ENCODE measurements at places on chromosomes 13 and 19. TPM values are rescaled to one million over a fixed set of nuclear protein-coding genes. Genes with fewer than 3 reads are reported as not detected.

- peaks cover 46% of the 10 kb centered on the region for H3K4me1 ChIP-seq
- H3K27me3 ChIP-seq, result no peaks in the 10 kb centered on the region
- peak overlapping the region; percentile 83 for H3K27ac ChIP-seq
- peak overlapping the region; percentile 50 for H3K4me3 ChIP-seq
Measured at GRCh38 chr13:110138700-110139036, 168.3 kb downstream of the COL4A1 start.

DNA sequence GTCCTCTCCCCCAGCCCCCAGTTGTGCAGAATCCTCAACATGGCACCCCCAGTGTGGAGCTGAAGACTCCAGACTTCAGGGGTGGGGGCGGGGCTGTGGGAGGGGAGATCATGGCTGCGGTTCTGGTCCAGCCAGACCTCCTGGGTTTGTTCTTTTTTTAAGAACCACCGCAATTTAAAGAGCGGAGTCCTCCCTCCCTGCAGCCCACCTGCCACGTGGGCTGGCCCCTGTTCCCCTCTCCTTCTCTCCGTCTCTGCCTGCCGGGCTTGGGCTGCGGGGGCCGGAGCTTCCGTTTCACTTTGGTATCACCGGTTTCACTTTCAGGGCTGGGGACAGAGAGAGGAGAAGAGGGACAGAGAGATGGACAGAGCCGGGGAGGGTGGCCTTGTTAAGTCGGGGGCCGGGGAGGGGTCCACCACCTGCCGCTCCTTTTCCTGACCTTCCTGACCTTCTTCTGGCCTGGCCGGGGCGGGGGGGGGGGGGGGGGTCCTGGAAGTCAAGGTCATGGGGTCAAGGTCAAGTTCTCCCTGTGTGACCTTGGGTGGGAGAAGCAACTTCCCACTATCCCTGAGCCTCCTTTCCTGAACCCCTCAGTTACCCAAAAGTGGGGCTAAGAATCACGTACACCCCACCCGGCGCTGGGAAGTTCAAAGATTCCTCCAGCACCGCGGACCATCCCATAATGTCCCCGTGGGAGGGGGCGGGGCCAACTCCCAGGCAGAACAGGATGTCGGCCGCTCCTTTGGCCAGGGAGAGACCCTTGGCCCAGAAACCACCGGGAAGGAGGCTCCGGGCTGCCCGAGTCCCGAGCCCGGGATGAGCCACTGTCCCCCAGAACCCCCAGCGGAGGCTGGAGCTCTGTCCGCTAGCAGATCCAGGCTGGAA lies 11.3 kb upstream of the ZBTB7A start:
- H3K4me3 ChIP-seq, result peak overlapping the region; percentile 61
- peak overlapping the region; percentile 36 for H3K27ac ChIP-seq
- no peaks in the 10 kb centered on the region for H3K27me3 ChIP-seq
- no peak for DNase-seq
- H3K4me1 ChIP-seq, result peaks cover 5% of the 10 kb centered on the region

DNA sequence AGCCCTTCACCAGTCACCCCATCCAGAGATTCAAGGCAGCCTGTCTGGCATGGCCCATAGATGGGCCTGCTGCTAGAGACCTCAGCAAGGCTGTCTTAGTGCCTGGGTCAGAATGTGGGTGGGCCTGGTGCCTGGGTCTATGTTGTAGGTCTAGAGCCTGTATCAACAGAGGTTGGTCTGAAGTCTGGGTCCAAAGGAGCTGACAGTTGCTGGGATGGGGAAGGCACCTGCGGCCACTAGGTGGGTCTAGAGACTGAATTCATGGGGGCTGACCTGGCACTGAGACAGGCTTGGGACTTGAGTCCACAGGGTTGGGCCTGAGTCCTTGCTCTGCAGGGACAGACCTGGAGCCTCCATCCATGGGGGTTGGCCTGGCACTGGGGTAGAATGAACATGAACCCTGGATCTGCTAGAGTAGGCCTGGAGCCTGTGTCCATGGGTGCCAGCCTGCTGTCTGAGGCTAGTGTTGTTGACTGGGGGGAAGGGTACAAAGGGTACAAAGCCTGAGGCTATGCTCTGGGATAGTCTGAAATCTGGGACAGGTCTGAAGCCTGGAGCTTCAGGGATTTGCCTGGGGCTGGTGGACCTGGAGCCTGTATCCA lies 516.8 kb downstream of the OLFM4 start:
- no peak overlapping the region for H3K27ac ChIP-seq
- H3K4me3 ChIP-seq, result no peak overlapping the region
- H3K27me3 ChIP-seq, result no peaks in the 10 kb centered on the region
- H3K36me3 ChIP-seq, result no peaks in the 10 kb centered on the region
- DNase-seq, result peak; percentile 78

DNA sequence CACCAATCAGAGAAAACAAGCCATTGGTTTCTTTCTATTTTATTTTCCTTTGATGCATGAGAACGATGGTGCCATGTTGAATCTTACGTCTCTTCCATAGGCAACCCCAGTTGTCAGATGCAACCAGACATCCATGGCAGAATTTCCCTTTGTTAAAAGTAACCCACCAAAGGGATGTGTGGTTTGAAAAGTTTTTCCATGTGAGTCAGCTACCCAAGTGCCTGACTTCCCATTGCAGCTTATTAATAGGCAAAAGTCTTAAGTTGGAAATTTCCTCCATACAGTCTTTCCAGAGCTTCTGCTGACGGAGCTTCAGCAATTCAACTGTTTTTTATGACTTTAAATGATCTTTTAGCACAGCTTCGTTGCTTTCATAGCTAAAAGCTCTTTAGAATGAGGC lies 73.8 kb upstream of the FAM216B start:
- H3K4me3 ChIP-seq, result no peak overlapping the region
- H3K27me3 ChIP-seq, result peaks cover under 1% of the 10 kb centered on the region
- no peak overlapping the region for H3K27ac ChIP-seq
- peaks cover 7% of the 10 kb centered on the region for H3K4me1 ChIP-seq
- H3K36me3 ChIP-seq, result no peaks in the 10 kb centered on the region
- no peak for DNase-seq

GRCh38 chr13:24834902-24835510 lies 71.0 kb downstream of the RNF17 start:
- H3K27ac ChIP-seq, result no peak overlapping the region
- H3K36me3 ChIP-seq, result no peaks in the 10 kb centered on the region
- no peak for DNase-seq
- peaks cover 30% of the 10 kb centered on the region for H3K27me3 ChIP-seq
- no peaks in the 10 kb centered on the region for H3K4me1 ChIP-seq
- H3K4me3 ChIP-seq, result no peak overlapping the region

The MUC16 gene
- not detected for total RNA-seq

Measured in chondrocyte (in vitro differentiated cells).